Activated naive CD8-positive, alpha-beta T cell treated with anti-CD3 and anti-CD28 coated beads for 36 hours (primary cell): ENCODE measurements at places on chromosomes 1 and 21. TPM values are rescaled to one million over a fixed set of nuclear protein-coding genes. Genes with fewer than 3 reads are reported as not detected.

The INSRR gene
- total RNA-seq: 0.12 TPM

- H3K4me1 ChIP-seq: peaks cover 57% of the 10 kb centered on the region
- H3K27me3 ChIP-seq: peaks cover 2% of the 10 kb centered on the region
- H3K36me3 ChIP-seq: peaks cover 51% of the 10 kb centered on the region
- H3K4me3 ChIP-seq: no peak overlapping the region
- no peak for DNase-seq
Measured at GRCh38 chr1:205626216-205626615, 5.6 kb downstream of the ELK4 start.

DNA sequence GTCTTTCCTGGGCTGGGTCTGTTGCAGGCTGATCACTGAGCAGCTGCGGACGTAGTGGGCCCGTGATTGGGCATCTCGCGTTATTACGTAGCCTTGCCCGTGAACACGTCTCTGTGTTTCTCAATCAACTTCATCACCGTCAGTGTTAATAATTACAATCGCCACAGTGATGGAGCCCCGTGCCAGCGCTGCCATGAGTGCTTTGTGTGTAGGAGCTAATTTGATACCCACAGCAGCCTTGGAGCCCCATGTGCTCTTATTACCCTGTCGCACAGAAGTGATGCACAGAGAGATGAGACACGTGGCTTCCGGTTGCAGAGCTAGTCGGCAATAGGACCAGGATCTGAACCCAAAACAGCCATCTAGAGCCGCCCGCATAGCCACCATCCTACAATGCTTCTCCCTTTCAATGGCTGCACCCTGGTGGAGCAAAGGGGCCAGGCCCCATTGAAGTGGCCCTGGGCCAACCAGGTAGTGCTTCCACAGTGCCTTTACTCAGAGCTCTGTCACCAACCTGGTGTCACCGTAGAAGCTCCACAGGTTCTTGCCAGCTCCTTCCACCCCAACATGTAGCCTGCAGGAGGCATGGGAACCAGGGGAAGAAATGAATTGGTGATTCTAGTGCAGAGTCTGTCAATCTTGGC, 398.5 kb upstream of the VAMP3 start:
- H3K27me3 ChIP-seq: no peaks in the 10 kb centered on the region
- H3K4me3 ChIP-seq: no peak overlapping the region
- H3K4me1 ChIP-seq: no peaks in the 10 kb centered on the region
- H3K27ac ChIP-seq: no peak overlapping the region
- no peak for DNase-seq

The BRINP3 gene
- not detected for total RNA-seq

GRCh38 chr1:25756215-25756614, 43.8 kb upstream of the SELENON start:
- peaks cover 2% of the 10 kb centered on the region for H3K36me3 ChIP-seq
- H3K27ac ChIP-seq: no peak overlapping the region
- DNase-seq: no peak
- no peak overlapping the region for H3K4me3 ChIP-seq
- H3K27me3 ChIP-seq: no peaks in the 10 kb centered on the region
- peaks cover 25% of the 10 kb centered on the region for H3K4me1 ChIP-seq

GRCh38 chr1:227899141-227899819, 48.5 kb downstream of the WNT9A start:
- H3K4me1 ChIP-seq: peaks cover 6% of the 10 kb centered on the region
- no peak overlapping the region for H3K4me3 ChIP-seq
- H3K27me3 ChIP-seq: no peaks in the 10 kb centered on the region
- peak; percentile 0 for DNase-seq
- no peaks in the 10 kb centered on the region for H3K36me3 ChIP-seq

DNA sequence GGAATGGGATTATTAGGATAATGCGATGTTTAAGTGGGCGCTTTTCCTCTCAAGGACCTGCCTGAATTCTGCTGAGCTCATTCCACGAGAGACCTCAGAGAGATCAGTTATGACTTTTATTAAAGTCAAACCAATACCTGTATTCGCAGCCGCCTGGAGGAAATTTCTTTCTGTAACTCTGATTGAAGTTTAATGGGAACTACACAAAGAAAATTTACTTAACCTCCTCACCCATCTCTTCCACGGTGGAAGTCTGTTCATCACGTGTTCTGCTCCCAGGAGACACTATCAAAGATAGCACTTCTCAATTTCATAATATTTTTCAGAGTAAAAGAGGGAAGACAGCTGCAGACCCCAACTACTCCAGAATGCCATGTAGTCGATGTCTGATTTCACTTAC, 334.7 kb upstream of the POU3F1 start:
- no peak overlapping the region for H3K27ac ChIP-seq
- H3K4me1 ChIP-seq: no peaks in the 10 kb centered on the region
- H3K4me3 ChIP-seq: no peak overlapping the region
- peaks cover 7% of the 10 kb centered on the region for H3K27me3 ChIP-seq
- DNase-seq: no peak

DNA sequence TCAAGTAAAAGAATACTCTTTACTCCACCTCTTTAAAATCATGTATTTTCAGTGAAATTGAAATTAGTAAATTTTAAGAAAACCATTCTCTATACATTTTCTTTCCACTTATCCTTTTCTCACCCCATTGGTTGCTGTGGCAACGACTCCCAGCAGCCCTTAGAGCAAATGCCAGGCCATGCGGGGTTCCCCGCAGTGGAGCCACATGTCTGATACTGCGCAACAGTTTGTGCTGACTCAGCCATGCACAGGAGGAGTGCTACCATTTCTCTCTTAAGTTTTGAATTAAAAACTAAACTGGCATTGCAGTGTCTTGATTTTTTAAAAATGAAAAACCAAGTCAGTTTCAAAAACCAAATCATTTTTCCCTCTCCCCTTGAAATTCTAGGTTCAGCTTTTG, 214.1 kb upstream of the L1TD1 start:
- H3K27me3 ChIP-seq: no peaks in the 10 kb centered on the region
- H3K36me3 ChIP-seq: peaks cover 2% of the 10 kb centered on the region
- H3K27ac ChIP-seq: no peak overlapping the region
- H3K4me1 ChIP-seq: peaks cover 14% of the 10 kb centered on the region

- H3K36me3 ChIP-seq: peaks cover 31% of the 10 kb centered on the region
- H3K27me3 ChIP-seq: no peaks in the 10 kb centered on the region
- DNase-seq: no peak
- peak overlapping the region; percentile 65 for H3K4me3 ChIP-seq
- peaks cover 97% of the 10 kb centered on the region for H3K4me1 ChIP-seq
Measured at GRCh38 chr1:230105754-230106625, 39.0 kb downstream of the GALNT2 start.

GRCh38 chr1:186476264-186477040, 15.5 kb upstream of the PDC start:
- H3K4me1 ChIP-seq: peaks cover 3% of the 10 kb centered on the region
- DNase-seq: no peak
- no peaks in the 10 kb centered on the region for H3K36me3 ChIP-seq
- no peak overlapping the region for H3K4me3 ChIP-seq

The HSF2BP gene
- 1.2 TPM for total RNA-seq

The DEGS1 gene
- 41.3 TPM for total RNA-seq

GRCh38 chr1:22618056-22618455, 18.4 kb upstream of the C1QA start:
- H3K36me3 ChIP-seq: no peaks in the 10 kb centered on the region
- DNase-seq: no peak
- peaks cover 46% of the 10 kb centered on the region for H3K27me3 ChIP-seq
- no peaks in the 10 kb centered on the region for H3K4me1 ChIP-seq
- no peak overlapping the region for H3K4me3 ChIP-seq

DNA sequence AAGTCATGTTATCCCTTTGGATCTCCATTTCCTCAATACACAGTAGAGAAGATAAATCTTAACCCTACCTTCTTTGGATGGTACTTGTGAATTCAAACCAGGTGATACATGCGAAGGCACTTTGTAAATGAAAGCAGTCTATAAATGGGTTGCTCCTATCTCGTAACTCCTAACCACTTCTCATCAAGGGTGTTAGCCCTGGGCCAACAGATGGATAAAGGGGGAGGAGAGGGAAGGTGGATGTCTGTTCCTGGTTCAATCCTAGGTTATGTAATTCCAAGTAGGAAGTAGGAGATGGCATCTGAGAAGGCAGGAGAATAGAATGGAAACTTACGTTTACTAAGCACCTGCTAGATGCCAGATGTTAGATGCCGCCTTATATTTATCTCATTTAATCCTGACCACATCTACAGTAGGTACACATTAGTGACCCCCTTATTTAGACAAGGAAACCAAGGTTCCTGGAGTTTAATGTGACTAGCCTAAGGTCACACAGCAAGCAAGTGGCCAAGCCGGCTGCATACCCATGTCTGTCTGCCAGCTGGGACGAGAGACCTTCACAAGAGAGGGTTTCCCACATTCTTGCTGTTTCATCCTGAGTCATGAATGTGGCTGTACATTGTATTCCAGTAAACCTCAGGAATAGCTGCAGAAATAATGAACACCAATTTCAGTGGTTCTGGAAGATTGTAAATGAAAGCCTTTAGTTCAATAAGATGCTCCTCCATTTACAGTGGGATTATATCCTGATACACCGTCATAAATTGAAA, 47.7 kb downstream of the ELAVL4 start:
- H3K36me3 ChIP-seq: no peaks in the 10 kb centered on the region
- H3K27me3 ChIP-seq: no peaks in the 10 kb centered on the region
- H3K27ac ChIP-seq: no peak overlapping the region
- no peak overlapping the region for H3K4me3 ChIP-seq
- H3K4me1 ChIP-seq: no peaks in the 10 kb centered on the region

GRCh38 chr1:201786824-201787223, 42.1 kb upstream of the IPO9 start:
- no peak for DNase-seq
- no peaks in the 10 kb centered on the region for H3K36me3 ChIP-seq
- H3K27me3 ChIP-seq: no peaks in the 10 kb centered on the region
- H3K4me1 ChIP-seq: peaks cover 7% of the 10 kb centered on the region

The HES4 gene
- 1.1 TPM for total RNA-seq

The SIM2 gene
- total RNA-seq: not detected

GRCh38 chr1:95793893-95794292, 559.9 kb downstream of the RWDD3 start:
- H3K4me1 ChIP-seq: no peaks in the 10 kb centered on the region
- no peak overlapping the region for H3K4me3 ChIP-seq
- no peak for DNase-seq

The ADGRB2 gene
- total RNA-seq: 0.18 TPM

The CFHR3 gene
- not detected for total RNA-seq

DNA sequence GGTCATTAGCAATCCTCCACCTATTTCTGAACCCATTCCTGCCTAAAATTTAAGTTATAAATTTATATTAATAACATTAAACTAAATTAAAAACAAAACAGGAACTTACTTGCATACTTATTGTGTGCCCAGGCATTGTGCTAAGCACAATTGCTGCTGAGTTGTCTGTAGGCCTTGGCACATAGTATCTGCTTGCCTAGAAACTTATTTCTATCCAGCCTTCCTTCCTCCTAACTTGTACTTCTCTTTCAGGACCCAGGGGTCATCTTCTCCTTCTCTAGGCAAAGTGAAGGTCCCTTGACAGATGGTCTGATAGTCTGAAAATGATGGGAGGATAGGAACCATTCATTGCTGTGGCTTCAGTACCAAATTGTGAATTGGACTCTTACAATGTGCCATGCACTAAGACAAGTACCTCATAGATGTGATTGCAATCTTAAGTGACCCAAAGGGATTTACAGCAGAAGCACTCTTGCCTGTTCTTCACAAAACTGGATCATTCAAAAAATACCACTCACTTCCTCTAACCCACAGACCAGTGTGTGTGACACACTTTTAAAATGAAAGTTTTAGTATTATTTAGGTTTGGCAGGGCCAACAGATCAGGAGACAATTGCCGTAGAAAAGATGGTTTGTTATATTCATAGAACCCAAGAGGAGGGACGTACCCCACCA, 10.3 kb upstream of the CD101 start:
- no peak overlapping the region for H3K4me3 ChIP-seq
- H3K27ac ChIP-seq: no peak overlapping the region

The CELA2B gene
- not detected for total RNA-seq

The SLC6A17 gene
- 0.10 TPM for total RNA-seq

The VPS26C gene
- 60.7 TPM for total RNA-seq

The TLR5 gene
- 0.19 TPM for total RNA-seq

- DNase-seq: peak; percentile 52
- H3K27me3 ChIP-seq: peaks cover 20% of the 10 kb centered on the region
- H3K36me3 ChIP-seq: no peaks in the 10 kb centered on the region
- H3K27ac ChIP-seq: no peak overlapping the region
- no peak overlapping the region for H3K4me3 ChIP-seq
- no peaks in the 10 kb centered on the region for H3K4me1 ChIP-seq
Measured at GRCh38 chr21:40386294-40386911, 460.6 kb downstream of the DSCAM start.

GRCh38 chr1:48203287-48203900, 19.1 kb upstream of the SLC5A9 start:
- no peak overlapping the region for H3K27ac ChIP-seq
- H3K27me3 ChIP-seq: peaks cover 12% of the 10 kb centered on the region
- no peak overlapping the region for H3K4me3 ChIP-seq
- no peak for DNase-seq
- H3K4me1 ChIP-seq: peaks cover 8% of the 10 kb centered on the region
